CD4-positive, alpha-beta T cell (primary cell): ENCODE measurements at places on chromosomes 3 and 15. TPM values are rescaled to one million over a fixed set of nuclear protein-coding genes. Genes with fewer than 3 reads are reported as not detected.

The TMEM207 gene
- not detected for total RNA-seq

The TRH gene
- total RNA-seq: not detected

The ARL14 gene
- total RNA-seq: not detected

The NECTIN3 gene
- 8.5 TPM for total RNA-seq

The HAUS2 gene
- total RNA-seq: 23.0 TPM

The KCNH8 gene
- total RNA-seq: not detected

The CHRD gene
- 0.22 TPM for total RNA-seq

The SMCO1 gene
- not detected for total RNA-seq

The ARID3B gene
- total RNA-seq: 25.0 TPM

The SLC22A13 gene
- total RNA-seq: 0.19 TPM
